Mesenteric fat pad (tissue), 1 donor: ENCODE measurements at places on chromosomes 6 and 20. TPM values are rescaled to one million over a fixed set of nuclear protein-coding genes. Genes with fewer than 3 reads are reported as not detected.

PRSS35 gene
- total RNA-seq = 0.26 TPM

GRCh38 chr20:36745234-36745926 is 510 bp downstream of the NDRG3 start:
- DNase-seq = no peak

- no peak for DNase-seq
Measured at GRCh38 chr6:79062708-79063107, 15.3 kb downstream of the PHIP start.

DOP1A gene
- 17.1 TPM for total RNA-seq

COL9A3 gene
- total RNA-seq = 0.42 TPM

DNA sequence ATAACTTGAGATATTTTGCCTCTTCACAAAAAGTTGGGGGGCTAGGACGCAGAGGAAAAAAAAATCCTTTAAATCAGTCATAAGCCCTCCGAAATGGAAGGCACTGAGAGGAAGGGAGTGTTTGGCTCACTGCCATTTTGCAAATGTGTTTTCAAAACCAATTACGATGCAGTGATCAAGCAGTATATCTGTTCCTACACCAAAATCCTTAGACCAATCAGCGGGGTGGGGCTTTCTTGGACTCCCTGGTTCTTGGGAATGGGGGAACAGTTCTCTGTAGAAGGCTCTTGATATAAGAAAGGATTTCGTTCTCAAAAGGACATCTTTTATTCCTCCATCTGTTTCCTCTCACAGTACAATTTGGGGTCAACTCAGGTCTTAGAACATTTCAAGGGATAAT is 478.6 kb upstream of the JARID2 start:
- DNase-seq = no peak

DNA sequence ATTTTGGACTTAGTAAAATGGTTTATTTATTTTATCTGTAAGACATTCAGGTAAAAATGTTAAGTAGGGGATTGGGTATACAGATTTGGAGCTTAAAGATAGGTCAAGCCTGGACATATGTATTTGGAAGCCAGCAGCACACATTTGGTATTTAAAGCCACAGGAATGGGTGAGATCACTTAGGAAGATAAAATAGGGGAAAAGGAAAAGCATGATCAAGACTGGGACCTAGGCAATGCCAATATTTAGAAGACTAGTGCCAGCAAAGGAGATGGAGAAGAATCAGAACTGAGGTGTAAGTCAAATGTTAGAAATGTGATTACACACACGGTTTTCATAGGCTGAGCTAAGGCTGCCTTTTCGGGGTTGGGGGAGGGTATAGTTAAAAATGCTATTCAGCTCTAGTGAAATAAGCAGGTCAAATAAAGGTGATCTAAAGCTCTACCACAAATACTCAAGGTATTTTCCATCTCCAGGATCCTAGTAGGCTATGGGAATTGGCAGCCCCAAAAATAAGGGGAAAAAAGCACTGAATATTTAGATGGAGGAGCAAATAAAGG is 20.6 kb downstream of the SLC2A12 start:
- no peak for DNase-seq

SLC13A3 gene
- 1.5 TPM for total RNA-seq

TRAM2 gene
- total RNA-seq = 56.3 TPM

TP53TG5 gene
- not detected for total RNA-seq

SALL4 gene
- total RNA-seq = 0.16 TPM

GRCh38 chr6:13066050-13066449 is 262.3 kb downstream of the TBC1D7 start:
- no peak for DNase-seq

DNA sequence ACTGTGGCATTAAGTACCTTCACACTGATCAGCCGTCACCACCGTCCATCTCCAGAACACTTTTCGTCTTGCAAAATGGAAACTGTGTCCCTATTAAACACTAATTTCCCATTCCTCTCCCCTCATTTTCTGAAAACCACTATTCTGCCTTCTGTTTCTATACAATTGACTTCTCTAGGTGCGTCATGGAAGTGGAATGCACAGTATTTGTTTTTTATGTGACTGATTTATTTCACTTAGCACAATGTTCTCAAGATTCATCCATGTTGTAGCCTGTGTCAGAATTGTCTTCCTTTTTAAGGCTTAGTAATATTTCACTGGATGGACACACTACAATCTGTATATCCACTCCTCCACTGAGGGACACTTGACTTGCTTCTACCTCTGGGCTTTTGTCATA is 53.8 kb upstream of the PDE10A start:
- no peak for DNase-seq

ZSCAN23 gene
- 1.5 TPM for total RNA-seq

- no peak for DNase-seq
Measured at GRCh38 chr6:39157511-39157910, 42.5 kb upstream of the SAYSD1 start.

VGLL2 gene
- not detected for total RNA-seq

GRCh38 chr20:52263757-52264156 is 72.2 kb upstream of the ZFP64 start:
- DNase-seq = no peak

DNA sequence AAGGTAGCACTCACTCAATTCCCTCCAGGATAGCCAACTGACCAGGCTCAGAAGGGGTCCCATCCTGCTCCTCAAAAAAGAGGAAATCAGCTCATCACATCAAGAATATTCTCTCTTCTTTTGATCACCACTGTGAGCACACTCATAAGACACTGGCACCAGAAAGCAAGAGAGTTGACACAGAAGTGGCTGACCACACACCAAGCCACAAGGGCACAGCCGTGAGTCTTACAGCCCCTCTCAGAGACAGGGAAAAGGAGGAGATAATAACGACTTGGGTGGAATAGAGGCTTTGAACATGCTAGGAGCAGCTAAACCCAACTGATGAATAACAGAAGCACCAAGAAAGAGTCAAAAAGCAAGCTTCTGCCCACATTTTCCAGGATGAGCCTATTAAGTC is 249.1 kb upstream of the PREP start:
- DNase-seq = no peak
